ENCODE measurements at places on chromosomes 6 and 20.

DNA sequence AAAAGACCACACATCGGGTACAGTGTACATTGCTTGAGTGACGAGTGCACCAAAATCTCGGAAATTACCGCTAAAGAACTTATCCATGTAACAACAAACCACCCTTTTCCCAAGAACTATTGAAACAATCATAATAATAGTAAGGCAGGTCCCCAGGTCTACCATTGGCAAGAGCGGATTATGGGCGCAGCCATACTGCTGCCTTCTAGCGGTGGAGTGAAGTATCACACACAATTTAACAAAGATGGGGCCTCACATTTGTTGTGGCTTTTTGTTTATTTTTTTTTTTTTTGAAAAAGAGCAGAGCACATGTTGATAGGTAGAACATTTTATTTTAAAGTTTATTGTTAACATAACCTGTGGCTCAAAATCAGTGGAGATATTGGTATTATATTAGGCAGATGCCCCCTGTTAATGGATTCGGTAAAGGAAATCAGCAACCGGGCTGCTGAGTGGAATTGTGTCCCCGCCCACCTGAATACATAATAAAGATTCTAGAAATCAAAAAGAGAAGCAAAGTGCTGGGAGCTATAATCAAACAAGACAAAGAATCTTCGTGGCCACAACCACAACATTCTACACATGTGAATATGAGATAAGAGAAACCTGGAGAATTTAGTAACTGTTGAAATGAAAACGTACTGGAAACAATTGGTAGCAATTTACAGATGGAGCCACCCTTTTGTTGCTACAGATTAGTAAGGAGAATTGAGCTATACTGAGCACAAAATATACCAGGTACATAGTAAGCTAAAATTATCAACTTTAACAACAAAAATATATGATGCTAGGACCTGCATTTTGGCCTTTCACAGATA is 94.2 kb upstream of the EXOC2 start:
- DNase-seq: no peak

- no peak for DNase-seq
These were observed 507.5 kb upstream of the SULF2 start for GRCh38 chr20:48292806-48293205.

DNA sequence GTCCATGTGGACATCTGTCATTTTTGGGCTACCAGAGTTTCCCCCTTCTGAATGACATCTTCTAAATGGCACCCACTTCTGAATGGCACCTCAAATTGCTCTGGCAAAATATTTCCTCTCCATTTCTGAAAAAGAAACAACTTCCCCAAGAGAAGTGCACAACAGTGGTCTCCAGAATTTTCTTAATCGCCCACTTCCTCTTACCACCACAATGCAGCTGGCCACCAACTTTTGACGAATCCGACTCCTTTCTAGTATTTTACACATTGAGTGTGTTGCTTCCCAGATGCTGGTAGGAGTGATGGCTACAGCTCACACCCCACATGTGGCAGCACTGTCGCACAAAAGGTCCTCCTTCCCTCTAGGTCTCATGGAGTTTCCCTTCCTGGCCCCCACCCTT is 216.1 kb downstream of the FOXA2 start:
- no peak for DNase-seq

- DNase-seq: no peak
These were observed 12.3 kb upstream of the COL9A1 start for GRCh38 chr6:70315079-70315751.

DNA sequence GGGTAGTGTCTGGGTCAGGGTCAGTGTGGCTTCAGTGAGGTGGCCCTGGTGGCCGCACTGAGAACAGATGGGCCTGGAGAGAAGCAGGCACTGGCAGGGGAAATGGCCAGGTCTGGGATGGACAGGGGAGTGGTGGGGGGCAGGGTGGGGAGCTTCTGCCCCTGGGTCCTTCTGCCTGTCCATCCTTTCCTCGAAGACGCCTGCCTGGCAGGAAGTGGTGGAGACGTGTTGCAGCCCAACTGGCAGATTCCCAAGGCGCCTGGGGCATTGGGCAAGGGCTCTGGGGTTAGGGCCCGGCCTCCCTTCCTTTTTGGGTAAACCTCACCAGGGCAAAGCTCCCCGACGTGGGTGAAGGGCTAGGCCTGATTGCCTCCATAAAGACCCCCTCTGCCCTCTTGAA is 10.4 kb downstream of the SRC start:
- DNase-seq: no peak

- DNase-seq: no peak
These were observed 245.9 kb downstream of the ERMARD start for GRCh38 chr6:169997187-169997929.

DNA sequence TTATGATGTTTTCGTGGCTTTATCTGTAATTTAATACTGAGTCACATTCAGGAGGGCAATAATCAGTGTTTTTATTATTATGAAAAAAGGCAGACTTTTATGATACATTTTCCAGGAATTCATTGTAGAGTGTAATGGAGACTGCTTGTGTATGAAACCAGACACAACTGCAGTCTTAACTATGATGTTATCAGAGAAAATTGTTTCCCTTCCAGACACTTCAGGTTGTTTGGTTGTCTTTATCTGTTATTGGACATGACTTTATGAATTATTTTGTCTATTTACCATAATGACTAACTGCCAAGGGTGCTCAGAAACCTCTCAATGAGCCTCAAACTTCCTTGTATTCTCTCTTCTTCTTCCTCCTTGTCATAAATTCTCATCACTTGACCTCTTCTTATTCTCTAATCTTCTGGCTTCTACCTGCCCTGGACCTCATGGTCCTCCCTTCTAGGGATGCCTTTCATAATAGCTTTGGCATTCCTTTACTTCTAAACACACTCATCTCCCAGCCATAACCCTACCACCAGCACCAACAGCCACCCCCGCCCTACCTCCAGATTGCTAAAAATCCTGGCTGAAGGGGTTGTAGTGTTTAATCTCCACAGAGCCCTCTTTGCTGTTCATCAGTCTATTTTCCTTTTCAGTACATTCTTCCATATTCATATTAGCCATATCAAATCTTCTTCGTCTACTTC is 492.5 kb downstream of the CDKAL1 start:
- DNase-seq: peak; percentile 9

DNA sequence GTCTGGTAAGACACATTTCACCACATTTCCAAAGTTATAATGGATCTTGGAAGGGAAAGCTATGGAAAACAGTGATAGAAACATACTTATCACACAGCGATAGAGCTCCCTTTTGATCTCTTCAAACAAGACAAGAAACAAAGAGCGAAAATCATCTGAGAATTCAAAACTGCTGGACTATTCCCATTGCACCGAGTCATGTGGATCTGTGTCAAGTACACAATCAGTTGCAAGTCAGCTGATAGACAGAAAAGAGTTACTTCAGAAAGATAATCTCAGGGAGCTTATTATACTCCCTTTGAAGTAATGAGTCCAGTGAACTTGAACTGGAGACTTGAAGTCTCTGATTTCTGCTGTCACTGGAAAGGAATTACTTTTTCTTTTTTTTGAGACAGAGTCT is 89.7 kb upstream of the GCM1 start:
- no peak for DNase-seq

GRCh38 chr6:51737580-51738360 is 349.6 kb downstream of the PKHD1 start:
- no peak for DNase-seq

- no peak for DNase-seq
These were observed 65.5 kb downstream of the SYNJ2 start for GRCh38 chr6:158047127-158047518.

DNA sequence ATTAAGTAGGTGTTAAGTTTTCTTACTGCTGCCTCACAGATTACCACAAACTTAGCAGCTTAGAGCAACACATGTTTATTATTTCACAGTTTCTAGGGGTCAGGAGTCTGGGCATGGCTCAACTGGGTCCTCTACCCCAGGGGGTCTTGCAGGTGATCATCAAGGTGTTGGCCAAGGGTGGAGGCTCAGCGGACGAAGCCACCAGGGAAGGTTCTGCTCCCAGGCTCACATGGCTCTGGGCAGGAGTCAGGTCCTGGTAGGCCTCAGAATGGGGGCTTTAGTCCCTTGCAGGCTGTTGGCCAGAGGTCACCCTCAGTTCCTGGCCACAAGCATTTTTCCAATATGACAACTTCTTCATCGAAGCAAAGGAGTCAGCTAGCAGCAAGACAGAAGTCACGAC is 362.5 kb downstream of the PREX1 start:
- DNase-seq: no peak

DNA sequence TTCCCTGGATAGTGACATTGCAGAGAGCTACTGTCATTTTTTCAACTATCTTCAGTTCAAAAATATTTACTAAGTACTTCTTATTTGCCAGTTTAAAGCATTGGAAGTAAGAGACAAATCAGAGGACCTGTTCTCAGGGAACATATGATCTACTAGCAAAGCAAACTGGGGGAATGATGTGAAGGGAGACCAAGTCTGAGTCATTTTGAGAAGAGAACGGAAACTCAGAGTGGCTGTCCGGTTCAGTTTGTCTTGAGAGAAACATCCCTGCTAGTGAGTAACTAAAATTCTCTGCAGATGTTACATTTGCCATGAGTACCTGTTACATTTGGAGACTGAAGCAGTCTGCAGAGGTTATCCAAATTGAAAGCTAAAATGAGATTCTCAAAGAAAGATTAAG is 118.3 kb downstream of the KCNQ5 start:
- DNase-seq: peak; percentile 11

DNA sequence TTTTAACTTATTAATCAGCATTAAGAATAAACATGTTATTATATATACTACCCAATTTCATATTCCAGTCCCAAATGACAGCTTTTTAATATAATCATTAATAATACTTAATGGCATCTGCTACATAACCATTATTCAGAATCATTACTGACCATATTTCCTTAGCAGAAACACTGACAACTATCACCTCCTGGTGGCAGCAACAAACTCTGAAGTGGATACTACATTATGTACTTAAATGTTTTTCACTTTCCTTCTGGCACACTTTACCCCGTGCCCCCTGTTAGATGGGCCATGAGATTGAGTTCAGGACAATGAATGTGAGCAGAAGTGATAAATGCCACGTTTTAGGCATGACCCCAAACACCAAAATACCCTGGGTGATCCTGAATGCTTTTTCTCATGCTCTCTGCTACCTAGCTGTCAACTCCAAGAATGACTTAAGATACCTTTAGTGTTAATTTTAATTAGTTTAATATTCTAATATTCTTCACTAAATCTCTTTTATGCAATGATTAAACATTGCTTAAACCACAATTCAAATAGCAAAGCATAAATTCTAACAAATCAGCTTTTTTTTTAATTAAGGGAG is 77.1 kb downstream of the LMBRD1 start:
- DNase-seq: peak; percentile 15

GRCh38 chr6:144086959-144087358 is 8.4 kb downstream of the SF3B5 start:
- DNase-seq: no peak

- DNase-seq: no peak
These were observed 352.4 kb downstream of the LAMA2 start for GRCh38 chr6:129235167-129236000.

DNA sequence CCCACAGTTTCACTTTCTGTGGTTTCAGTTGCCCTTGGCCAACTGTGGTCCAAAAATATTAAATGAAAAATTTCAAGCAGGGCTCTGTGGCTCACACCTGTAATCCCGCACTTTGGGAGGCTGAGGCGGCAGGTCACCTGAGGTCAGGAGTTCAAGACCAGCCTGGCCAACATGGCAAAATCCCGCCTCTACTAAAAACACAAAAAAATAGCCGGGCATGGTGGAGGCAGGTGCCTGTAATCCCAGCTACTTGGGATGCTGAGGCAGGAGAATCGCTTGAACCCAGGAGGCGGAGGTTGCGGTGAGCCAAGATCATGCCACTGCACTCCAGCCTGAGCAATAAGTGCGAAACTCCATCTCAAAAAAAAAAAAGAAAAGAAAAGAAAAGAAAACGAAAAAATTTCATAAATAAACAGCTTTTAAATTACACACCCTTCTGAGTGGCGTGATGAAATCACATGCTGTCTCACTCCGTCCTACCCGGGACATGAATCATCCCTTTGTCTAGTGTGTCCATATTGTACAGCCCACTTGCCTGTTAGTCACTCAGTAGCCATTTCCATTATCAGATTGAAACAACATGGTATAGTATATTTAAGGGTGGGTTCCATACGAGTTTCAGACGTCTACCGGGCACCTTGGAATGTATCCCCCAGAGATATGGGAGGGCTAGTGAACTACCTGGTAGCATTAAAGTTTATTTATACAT is 11.7 kb downstream of the PTPRK start:
- peak; percentile 60 for DNase-seq

GRCh38 chr6:24844903-24845302 is 46.2 kb upstream of the ARMH2 start:
- DNase-seq: no peak

DNA sequence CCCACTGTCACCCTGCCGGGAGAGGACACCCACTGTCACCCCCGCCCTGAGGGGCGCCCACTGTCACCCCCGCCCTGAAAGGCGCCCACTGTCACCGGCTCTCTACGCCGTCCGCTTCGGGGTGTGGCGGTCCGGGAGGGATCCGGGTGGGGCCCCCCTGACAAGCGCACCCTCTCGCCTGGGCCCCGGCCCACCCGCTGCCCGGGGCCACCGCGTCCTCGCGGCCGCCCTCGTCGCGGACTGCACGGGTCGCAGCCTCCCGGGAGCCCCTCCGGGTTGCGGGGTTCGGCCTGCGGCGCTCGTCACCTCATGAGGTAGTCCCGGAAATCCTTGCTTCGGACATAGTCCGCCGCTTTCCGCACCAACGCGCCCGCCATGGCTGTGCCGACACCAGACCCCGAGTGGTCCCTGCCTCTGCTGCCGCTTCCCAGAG is 224 bp downstream of the MPC1 start:
- no peak for DNase-seq
